ENCODE measurements at places on chromosomes 3 and 15. TPM values are rescaled to one million over a fixed set of nuclear protein-coding genes. Genes with fewer than 3 reads are reported as not detected.

Gene SOX2
- polyA plus RNA-seq, result 0.10 TPM

Gene GPR149
- polyA plus RNA-seq, result not detected

Gene DUOX1
- polyA plus RNA-seq, result not detected

Gene C3orf80
- polyA plus RNA-seq, result not detected

Gene A4GNT
- polyA plus RNA-seq, result not detected

Gene CHRFAM7A
- 0.53 TPM for polyA plus RNA-seq

Gene CNTN6
- polyA plus RNA-seq, result 0.02 TPM

Gene SLC9C1
- polyA plus RNA-seq, result not detected

Gene RASGRP1
- polyA plus RNA-seq, result 0.03 TPM

Gene IMPG2
- 0.10 TPM for polyA plus RNA-seq

Gene IL16
- not detected for polyA plus RNA-seq

Gene ROBO1
- 22.2 TPM for polyA plus RNA-seq

Gene PIK3R4
- polyA plus RNA-seq, result 27.9 TPM

Gene THSD4
- 79.1 TPM for polyA plus RNA-seq

Gene FAM107A
- 0.02 TPM for polyA plus RNA-seq

Gene SCAMP5
- polyA plus RNA-seq, result 27.9 TPM

Gene LINGO1
- polyA plus RNA-seq, result 0.29 TPM

Gene NPAP1
- polyA plus RNA-seq, result not detected

Gene PDE8A
- 13.4 TPM for polyA plus RNA-seq

Gene SLCO2A1
- polyA plus RNA-seq, result 5.8 TPM

Gene SPTBN5
- polyA plus RNA-seq, result 0.23 TPM

Gene FURIN
- 33.5 TPM for polyA plus RNA-seq

Gene SRGAP3
- 2.8 TPM for polyA plus RNA-seq

Gene CTDSPL2
- polyA plus RNA-seq, result 9.0 TPM

Gene VWA5B2
- polyA plus RNA-seq, result 0.19 TPM

Gene MITF
- 1.7 TPM for polyA plus RNA-seq

Gene LNP1
- 2.5 TPM for polyA plus RNA-seq

Gene PRTG
- 3.6 TPM for polyA plus RNA-seq

Gene CHRNA7
- 0.80 TPM for polyA plus RNA-seq

Gene PTPN23
- polyA plus RNA-seq, result 4.4 TPM

Gene MAP6D1
- 2.6 TPM for polyA plus RNA-seq

Gene FAN1
- polyA plus RNA-seq, result 5.7 TPM

Gene SAXO2
- polyA plus RNA-seq, result 5.4 TPM
